ENCODE measurements at places on chromosomes 6 and 20.

DNA sequence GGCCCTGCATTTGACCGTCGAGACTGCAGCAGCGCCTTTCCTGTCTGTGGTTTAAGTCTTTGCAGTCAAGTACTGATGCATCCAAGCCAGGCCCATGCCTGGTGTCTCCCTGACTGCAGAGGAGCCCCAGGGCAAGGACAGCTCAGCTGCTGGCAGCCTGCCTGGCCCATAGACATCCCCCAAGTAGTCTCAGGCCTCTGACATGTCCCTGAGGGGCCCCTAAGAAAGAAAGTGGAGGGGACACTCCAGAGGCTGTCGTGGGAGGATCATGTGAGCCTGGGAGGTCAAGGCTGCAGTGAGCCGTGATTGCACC is 18.0 kb downstream of the HRH3 start:
- DNase-seq = no peak

- no peak for DNase-seq
Measured at GRCh38 chr6:166664135-166664534, 37.1 kb upstream of the RPS6KA2 start.

DNA sequence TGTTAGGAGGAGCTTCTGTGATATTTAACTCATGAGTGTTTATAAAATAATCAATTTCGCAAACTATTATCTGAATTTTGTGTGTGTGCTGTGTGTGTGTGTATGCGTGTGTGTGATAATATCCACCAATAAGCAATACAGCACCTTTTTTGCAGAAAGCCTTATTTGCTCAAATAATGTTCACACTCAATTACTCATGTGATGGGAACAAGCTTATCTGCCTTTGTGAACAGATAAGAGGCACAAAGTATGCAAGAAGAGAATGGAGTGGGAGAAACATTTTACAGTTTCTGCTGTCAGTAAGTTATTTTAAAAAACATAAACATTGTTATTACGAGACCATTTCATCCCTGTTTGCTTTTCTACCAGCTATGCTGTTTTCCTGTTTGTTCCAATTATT is 36.7 kb upstream of the PTPRK start:
- DNase-seq = no peak

DNA sequence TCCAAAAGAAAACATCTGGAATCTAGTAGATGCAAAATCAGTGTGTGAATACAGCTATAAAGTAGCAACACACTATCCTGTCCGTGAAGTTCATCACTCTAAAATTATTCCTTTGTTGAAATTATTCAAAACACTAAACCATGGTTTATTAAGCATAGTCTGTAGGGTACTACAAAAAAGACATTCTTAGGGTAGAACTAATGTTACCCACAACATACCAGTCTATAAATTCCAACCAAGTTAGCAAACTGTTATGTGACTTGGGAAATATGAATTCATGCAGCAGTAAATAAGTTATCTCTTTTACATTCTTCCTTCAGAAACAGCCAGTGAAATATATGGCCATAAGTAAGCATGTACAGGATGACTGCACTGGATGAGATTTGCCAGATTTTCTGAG is 580.3 kb upstream of the ADGRB3 start:
- no peak for DNase-seq

DNA sequence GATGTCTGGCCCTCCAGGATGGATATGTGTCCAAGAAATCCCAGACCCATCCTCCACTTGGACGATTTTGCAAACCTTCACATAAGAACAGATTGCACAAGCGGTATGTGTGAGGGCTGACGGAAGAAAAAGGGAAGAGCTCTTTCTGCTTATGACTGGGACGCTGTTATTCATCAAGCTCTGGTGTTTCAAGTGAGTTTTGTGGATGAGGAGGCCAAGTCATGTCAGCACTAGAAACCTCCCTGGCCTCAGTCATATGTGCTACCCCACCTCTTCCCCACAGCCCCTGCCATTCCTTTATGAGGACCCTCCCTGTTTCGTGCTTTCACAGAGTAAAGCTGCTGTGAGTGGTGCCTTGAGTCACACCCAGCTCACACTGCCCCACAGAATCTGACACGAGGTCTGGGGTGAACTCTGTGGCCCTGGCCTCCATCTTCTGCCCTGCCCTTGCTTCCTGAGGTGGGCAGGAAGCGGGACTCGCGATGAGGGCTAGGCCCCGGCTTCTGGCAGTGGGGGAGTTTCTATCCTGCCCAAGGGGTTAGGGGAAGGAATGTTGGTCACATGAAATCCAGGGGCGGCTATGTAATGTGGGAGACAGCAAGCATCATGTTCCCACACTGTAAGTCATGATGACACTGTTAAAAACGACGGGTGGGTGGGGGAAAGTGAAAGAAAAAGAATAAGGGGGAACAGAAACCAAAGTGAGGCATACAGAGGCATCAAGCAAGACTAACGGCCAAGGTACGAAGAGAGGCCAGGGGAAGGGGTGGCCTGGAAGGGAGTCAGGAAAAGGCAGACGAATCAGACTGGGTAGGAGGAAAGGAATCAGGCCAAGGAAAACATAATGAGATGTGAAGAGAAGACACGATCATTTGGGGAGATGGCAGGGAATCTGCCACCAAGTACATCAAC is 78.1 kb downstream of the PRDM1 start:
- peak; percentile 53 for DNase-seq

- DNase-seq = no peak
Measured at GRCh38 chr6:156934069-156934460, 156.9 kb downstream of the ARID1B start.

DNA sequence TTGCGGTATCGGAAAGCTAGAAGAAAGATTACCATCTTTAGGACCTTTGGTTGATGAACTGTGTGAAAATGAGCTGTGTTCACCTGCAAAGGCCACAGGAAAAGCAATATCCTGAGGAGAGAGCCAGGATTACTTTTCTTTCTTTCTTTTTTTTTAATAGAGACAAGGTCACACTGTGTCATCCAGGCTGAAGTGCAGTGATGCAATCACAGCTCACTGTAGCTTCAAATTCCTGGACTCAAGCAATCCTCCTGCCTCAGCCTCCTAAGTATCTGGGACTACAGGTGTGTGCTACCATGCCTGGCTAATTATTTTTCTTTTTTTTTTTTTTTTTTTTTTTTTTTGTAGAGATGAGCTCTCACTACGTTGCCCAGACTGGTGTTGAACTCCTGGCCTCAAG is 17.2 kb downstream of the FAM184A start:
- no peak for DNase-seq
